Thoracic aorta (tissue), 2 donors: ENCODE measurements at places on chromosomes 5 and 9.

DNA sequence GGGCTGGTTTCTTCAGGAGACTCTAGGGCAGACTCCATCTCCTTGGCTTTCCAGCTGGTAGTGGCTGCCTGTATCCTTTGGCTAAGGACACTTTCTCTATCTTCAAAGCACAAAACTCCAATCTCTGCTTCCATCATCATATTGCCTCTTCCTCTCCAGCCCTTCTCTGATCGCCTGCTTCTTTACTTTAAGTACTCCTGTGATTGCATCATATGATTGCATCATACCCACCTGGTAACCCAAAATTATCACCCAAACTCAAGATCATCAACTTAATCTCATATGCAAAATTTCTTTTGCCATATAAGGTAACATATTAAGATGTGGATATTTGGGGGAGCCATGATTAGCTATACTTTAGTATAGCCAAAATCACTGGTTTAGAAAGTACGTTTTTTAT lies 1092.6 kb upstream of the CDH6 start:
- no peak for DNase-seq

GRCh38 chr9:125467116-125467740 lies 205.6 kb downstream of the GAPVD1 start:
- no peak for DNase-seq

GRCh38 chr9:110579034-110579861 lies at the start of gene SVEP1:
Gene SVEP1 (minus strand): TSS chr9:110579741. CDS start chr9:110579543, 198 bp downstream.
- DNase-seq = peak; percentile 20

GRCh38 chr5:74903165-74903787 lies 37.1 kb upstream of the FAM169A start:
- DNase-seq = no peak

DNA sequence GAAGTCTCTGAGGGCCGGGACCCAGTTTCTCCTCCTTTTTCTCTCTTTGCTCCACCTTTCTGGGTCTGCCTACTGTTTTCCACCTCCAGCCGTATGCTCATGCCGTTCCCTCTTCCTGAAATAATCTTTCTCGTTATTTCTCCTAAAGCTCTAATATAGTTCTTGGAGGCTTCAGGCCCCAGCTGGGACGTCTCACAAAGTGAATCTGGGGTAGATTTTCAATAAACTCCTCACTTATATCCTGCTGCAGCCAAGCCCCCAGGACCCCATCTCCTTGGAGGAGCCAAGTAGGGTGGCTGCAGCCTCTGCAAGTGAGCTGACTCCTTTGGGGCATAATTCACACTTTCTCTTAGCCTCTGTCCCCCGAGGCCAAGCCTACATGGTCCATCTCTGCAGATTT lies 14.2 kb upstream of the CRB2 start:
- no peak for DNase-seq

DNA sequence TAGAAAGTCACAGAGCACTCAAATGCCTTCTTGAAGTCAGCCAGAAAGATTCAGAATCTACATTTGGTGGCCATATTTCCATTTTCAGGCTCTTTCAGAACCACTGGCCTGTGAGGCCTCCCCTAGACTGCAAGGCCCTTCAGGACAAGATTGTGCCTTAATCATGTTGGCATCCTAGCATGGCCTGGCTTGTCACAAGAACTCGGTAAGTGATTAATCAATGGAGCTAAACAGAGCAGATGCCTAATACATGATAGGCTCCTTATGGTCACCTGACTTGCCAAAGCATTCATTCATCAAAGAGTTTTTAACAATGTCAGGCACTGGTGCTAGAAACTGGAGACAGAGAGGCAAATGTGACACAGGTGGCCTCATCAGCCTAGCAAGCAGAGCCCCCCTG lies 70.3 kb downstream of the PGM5 start:
- no peak for DNase-seq

DNA sequence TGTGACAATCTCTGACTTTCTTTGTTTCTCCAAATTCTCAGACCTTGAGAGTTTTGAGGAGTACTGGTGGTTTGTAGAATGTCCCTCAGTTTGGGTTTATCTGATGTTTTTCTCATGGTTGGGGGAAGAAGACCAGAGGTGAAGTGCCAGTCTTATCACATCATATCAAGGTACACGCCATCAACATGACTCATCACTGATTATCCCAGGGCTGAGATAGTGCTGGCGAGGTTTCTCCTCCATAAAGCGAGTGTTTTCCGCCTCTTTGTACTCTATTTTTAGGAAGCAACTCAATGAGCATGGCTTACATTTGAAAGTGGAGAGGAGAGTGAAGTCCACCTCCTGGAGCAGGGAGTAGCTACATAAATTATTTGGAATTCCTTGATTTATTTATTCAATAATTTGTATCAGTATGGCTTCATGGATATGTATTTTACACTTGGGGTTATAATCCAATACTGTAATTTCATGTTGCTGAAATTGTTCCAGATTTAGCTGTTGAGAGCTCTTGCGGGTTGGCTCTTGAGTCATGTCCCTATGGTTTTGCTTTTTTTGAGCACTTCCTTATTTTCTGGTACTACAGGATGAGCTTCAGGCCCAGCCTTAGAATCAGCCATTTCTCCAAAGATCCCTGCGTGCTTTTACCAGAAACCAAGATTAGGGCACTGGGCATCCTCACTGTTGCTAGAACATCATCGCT lies 23.9 kb downstream of the DCANP1 start:
- no peak for DNase-seq

- DNase-seq = peak; percentile 39
Observed at GRCh38 chr9:13485068-13485596, 205.6 kb upstream of the MPDZ start.

GRCh38 chr9:110894731-110895130 lies 143.5 kb downstream of the LPAR1 start:
- no peak for DNase-seq

DNA sequence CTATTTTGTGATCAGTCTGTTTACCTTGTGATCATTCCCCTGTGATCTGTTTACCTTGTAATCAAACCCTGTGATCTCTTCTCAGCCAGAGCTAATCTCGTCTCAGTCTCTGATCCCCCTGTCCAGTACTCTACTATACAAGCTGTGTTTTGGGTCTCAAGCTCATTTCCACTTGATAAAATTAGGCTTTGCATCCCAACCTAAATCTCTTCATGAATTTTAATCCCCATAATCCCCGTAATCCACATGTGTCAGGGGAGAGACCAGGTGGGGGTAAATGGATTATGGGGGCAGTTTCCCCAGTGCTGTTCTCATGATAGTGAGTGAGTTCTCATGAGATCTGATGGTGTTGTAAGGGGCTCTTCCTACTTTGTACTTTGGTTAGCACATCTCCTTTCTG lies 157.2 kb downstream of the PRR16 start:
- DNase-seq = no peak

DNA sequence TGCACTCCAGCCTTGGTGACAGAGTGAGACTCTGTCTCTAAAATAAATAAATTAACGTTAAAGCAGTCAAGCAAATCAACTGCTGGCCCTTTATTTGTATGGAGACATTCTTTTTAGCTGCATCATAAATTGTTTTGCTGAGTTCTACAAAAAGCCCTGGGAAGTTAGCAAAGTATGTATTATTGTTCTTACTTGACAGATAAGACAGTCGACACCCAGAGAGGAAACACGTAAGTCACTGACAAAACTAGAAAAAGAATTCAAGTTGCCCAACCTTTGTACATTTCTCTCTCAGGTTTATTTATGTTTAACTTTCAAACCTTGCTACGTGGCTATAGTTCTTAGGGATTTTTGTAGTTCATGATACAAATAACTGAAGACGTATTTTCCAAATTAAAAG lies 40.4 kb upstream of the MACIR start:
- no peak for DNase-seq

DNA sequence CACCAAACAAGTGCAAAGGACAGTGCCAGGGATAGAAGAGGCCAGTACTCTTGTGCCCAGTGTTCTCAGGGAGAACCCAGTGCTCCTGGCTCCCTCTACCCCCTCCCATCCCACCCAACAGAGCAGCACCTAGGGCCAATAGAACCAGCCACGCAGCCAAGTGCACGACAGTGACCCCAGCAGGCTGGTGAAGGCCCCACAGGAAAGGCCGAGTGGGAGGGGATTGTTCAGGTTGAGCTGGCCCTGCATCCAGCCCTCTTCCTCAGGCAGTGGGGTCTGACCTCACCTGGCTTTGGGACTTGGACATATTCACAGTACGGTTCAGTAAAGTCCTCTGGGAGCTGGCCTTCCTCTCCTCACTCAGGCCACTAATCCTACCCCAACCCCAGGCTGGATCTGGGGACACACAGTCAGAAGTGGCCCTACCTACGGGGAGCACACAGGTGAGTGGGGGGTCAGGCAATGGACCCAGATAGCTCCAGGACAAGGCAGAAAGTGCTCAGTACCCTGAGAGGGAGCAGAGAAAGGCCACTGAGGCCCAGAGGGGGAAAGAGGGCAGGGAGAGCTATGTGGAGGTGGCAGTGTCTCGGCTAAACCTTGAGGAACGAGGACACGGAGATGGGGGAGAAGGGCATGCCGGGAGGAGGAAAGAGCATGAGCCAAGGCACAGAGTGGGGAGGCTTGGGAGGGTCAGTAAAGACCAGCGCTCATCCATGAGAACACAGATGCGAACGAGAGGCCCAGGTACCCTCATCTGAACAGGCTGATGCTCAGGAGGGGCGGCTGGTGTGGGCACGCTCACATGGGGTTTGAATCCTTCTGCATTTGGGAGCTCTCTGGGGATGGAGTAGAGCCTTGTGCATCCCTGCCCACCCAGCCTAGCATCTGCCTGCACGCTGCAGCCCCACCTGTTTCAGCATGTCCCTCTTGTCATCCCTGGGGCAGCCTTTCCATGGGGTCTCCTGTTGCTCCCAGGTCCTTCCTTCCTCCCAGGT lies 25.6 kb downstream of the POLR1E start:
- no peak for DNase-seq

DNA sequence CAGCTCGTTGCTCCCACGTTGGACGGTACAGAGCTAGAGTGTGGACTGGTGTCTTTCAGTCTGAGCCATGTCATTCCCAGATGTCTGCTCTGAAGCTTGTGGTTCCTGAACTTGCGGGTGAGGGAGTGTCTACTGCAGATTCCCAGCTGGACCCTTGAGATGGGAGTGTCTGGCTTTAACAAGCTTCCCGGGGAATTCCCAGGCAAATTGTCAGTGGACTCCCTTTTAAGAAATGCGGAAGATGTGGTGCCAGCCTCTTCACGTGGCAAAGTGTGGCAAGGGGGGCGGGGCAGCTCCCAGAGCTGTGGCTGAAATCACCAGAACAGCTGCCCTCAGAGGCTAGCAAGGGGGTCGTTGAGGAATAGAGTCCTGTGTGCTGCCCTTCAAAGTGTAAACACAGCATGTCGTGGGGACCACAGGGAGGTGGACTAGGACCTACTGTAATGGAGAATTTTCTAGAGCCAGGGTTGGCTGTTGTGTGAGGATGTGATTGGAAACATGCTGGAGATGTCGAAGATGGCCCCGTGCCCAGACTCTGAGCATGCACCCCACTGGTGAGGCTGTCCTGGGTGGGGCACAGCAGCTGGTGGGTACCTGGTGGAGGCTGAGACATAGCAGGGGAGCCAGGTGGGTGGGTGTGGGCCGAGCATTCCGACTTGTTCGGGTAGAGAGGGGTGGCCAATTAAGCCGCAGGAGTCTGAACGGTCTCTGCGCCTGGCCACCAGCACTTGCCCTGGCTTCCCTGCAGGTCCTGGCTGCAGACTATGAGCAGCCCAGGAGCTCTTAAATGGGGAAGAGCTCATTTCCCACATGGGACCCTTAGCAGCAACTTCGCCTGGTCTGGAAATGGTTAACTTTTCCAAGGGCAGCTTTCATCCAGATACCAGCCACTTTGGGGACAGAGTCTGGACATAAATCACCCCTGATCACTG lies 37.4 kb downstream of the PRRX2 start:
- no peak for DNase-seq

GRCh38 chr5:60585618-60586017 lies 114.3 kb downstream of the DEPDC1B start:
- DNase-seq = no peak

DNA sequence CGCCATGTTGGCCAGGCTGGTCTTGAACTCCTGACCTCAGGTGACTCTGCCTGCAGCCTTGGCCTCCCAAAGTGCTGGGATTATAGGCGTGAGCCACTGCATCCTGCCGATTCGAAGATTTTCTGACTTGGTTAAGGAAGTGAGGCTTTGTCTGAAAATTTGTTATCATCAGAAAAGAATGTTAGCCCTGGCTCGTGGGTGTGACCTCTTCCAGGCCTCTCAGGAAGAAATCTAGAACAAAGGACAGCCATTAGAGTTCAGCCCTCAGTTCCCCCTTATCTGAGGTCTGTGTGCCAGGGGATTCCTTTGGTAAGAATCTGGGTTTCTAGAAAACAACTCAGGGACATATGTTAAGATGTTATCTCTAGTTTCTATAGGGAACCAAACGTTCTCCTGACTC lies 6.2 kb downstream of the OR2S2 start:
- no peak for DNase-seq

DNA sequence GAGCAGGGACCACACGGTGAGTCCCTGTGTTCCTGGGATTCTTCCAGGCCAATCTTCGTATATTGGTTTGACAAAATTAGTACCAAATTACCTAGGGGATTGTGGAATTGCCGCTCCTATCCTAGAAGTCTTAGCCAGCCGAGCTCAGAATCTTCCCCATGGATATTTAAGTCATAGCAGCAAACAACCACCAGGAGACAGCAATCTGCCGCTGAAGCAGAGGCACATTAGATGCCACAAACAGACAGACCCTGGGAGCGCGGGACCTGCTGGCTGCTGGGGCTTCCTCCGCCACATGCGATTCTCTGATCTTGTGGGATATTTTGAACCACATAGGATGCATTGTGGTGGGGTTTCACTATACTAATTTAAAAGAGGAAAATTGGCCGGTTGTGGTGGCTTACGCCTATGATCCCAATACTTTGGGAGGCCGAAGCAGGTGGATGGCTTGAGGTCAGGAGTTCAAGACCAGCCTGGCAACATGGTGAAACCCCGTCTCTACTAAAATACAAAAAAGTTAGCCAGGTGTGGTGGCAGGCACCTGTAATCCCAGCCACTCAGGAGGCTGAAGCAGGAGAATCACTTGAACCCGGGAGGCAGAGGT lies 31.7 kb upstream of the ZBTB43 start:
- no peak for DNase-seq

DNA sequence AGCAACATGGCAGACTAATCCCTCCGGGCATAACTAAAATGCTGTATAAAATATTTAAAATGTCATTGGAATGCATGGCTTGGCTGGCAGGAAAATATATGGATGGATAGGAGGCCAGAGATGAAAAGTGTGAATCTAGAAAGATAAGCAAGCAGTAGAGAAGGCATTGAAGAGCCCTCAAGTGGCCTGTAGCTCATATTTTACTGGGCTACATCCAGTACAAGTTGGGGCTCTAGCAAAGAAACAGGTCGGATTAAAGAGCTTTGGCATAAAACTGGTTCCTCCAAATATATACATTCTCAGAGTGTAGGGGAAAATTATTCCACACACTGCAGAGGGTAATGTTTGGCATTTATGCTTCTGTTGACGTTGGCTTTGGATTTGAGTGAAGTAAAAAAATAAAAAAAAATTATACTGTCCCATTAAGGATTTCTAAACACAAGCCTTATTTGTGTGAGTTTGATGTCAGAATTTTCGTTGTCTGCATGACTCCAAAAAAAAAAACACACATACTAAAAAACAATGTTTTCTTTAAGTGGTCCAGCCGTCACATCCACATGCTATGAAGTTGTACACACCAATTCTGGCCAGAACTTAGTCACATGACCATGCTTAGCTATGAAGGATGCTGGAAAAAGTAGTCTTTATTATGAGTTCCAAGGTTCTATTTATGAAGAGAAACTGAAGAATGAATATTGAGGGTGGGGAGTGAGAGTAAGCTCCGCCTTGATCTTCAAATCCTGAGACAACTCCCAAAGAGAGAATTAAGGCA lies 147.0 kb downstream of the TLE1 start:
- DNase-seq = no peak

GRCh38 chr5:138950421-138951031 lies 75.4 kb upstream of the LRRTM2 start:
- DNase-seq = no peak

GRCh38 chr9:85038061-85038460 lies 368.5 kb downstream of the NTRK2 start:
- DNase-seq = no peak
